ENCODE measurements at places on chromosomes 6 and 20.

GRCh38 chr6:71908162-71908765 is 21.9 kb downstream of the RIMS1 start:
- no peak for DNase-seq

DNA sequence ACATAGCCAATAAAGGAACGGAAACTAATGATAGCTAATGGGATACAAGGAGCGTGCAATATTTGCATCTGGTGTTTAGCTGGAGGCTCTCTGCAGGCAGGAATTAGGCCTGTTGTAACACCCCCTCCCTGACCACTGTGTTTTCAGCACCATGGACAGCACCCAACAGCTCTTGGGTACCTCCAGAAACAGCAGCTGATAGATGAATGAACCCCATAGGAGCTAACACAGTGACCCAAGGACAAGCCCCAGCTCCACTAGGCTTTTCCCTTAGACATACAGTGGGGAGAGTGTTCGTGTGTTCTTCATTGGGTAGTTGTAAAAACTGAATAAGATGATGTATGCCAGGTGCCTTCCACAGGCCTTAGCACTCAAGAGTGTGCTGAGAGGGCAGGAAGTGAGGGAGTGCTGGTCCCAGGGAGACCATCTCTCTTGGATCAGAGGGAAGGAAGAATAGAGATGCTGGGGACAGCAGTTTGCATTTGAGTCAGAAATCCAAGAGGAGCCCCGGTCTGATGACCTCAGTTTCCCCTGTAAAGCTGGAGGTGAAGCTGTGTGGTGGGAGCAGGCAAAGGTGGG is 161.3 kb downstream of the PHACTR3 start:
- no peak for DNase-seq

GRCh38 chr6:117674503-117674902 is 766 bp upstream of the NUS1 start:
- no peak for DNase-seq

DNA sequence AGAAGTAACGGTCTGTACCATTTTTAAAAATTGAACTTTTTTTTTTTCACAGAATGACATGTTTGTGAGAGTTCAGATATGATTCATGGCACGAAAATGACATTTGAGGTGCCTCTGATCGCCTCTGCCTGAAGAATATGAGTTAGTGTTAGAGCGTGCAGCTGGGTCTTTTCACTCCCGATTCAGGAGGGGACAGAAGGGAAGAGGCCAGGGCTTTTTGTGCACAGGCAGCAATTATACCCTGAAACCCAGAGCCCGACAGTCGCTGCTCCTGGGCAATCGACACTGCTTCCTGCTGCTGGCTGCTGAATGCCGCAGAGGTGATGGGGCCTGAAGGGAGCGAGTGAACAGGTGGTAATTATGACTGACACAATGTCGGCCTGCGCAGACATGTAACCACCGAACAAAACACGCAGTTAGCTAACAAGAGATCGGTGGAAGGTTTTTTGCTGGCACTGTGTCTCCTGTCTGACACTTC is 652.0 kb upstream of the NOX3 start:
- no peak for DNase-seq

DNA sequence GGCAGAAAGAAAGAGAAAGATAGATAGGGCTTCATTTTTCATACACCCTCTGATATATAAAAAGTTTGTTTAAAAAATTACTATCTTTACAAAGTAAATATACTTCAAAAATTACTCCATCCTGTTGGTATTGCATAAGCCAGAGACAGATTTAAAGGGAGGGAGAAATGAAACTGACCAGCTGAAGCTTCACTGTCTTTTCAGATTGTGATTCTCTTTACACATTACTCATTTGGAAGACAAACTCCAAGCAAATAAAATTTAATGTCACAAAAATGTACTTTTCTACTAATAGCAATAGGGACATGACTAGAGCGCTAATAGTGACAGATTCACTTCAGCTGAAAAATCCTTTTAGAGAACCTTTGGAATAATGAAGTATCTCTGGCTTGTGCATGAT is 38.6 kb upstream of the MARCKS start:
- DNase-seq: no peak

DNA sequence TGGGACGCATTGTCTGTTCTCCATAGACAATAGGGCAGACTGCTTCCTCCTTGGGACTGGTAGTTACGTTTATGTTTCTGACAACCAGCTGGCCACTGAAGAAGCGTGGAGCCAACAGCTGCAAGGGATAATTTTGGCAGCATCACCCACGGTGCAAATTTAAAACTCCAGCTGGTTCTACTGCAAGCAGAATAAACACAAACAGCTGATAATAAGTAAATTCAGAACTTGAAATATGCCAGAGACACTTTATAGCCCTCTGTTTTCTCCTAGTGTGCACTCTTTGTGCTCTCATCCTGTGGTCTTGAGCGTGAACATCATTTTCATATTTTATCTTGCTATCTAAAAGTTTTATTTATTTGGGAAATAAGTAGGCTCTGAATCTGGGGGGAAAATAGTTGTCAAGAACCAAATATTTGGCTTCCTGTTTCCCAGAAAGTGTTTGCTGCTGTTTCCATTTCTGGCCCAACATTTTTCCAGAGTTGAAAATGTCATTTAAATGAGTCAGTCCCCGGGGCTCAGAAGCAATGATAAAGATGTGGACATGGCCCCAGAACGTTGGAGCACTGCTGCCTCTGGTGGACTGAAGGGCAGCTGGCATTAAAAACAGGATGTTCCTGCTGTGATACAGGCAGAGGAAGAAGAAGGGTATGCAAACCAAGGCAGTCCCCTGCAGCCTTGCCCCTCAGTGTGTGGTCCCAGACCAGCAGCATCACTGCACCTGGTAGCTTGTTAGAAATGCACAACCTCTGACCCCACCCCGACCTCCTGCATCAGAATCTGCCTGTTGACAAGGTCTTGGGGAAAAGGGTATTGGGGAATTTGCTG is 12.5 kb upstream of the THBD start:
- DNase-seq: no peak

- no peak for DNase-seq
Measured at GRCh38 chr6:96812077-96812703, 25.1 kb downstream of the GPR63 start.

DNA sequence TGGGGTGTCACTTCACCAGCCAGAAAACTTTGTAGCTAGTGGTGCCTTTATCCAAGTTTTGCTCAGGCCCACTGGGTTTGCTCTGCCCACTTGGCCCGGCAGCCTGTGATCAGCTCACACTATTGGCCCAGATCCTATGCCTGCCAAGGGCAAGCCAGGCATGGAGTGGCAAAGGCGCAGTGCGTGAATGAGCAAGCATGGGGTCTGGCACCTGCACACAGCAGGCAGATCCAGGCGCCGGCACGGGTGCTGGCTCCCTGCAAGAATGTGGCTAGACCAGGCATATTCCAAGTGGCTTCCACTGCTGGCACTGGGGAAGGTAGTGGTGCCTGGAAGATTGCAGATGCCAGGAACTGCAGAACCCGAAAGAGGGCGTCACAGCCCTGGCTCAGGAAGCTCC is 346.9 kb downstream of the LMBRD1 start:
- DNase-seq: no peak

- DNase-seq: no peak
Measured at GRCh38 chr6:109961611-109962041, 16.5 kb upstream of the GPR6 start.

- DNase-seq: peak; percentile 7
Measured at GRCh38 chr6:30990422-30991086, 7.0 kb downstream of the MUC21 start.

DNA sequence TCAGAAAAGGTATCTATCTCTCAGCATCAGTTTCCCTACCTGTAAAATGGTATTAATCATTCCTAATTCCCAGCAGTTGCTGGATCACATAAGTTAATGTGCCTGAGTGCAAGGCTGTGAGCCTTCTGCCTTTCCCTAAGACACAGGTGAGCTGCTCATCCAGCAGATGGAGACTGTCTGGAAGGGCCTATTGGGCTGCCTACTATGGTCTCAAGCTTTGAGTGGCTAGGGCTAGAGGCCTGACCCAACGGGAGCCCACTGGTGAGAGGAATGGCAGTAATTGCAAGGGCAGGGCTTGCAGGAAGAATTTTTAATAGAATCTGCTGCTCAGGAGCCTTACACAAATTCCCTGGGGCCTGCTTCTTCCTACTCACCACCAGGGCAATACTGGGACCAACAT is 4.3 kb downstream of the KHDC1 start:
- DNase-seq: no peak

DNA sequence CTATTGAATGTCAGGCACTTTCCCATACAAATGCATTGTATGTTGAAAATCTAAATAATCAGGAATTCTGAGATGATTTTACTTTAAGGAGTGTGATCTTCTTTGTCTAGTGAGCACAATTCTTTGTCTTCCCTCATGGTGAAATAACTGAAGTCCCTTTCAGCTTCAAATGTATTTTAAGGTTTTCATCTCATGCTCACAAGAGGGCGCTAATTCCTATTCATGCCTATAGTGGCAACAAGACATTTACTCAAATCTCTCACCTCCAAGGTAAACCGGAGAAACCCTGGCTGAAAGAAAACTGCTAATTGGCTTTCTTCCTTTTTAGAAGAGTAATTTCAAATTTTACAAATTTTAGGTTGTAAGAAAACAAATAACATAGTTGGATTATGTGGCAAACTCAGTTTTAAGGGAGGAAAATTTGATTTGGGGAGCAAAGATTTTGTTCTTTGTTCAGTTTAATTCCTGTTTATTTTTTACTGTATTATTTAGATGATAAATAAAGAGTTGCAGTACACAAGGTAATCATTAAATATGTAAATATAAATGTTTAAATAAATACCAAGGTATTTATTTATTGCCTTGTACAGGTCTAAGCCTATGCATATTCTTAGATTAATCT is 69.1 kb downstream of the SLC35F1 start:
- DNase-seq: peak; percentile 34

DNA sequence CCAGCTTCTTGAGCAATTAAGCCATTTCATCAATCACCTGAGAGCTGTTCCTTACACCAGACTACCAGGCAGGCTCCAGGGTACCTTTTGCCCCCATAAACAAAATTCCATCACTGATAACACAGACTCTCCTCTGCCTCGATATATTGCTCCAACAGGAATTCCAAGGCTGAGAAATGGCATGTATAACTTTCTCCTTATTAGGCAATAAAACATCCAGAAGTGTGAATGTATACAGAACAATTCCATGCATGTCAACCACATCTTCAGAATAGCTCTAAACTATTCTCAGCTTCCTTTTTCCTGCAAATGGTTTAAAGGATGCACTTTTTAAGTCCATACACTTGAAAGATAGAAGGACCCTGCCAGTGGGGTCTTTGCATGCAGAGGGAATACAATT is 73.8 kb downstream of the EDN3 start:
- no peak for DNase-seq

GRCh38 chr6:124434421-124434820 is 527.8 kb upstream of the RNF217 start:
- no peak for DNase-seq

DNA sequence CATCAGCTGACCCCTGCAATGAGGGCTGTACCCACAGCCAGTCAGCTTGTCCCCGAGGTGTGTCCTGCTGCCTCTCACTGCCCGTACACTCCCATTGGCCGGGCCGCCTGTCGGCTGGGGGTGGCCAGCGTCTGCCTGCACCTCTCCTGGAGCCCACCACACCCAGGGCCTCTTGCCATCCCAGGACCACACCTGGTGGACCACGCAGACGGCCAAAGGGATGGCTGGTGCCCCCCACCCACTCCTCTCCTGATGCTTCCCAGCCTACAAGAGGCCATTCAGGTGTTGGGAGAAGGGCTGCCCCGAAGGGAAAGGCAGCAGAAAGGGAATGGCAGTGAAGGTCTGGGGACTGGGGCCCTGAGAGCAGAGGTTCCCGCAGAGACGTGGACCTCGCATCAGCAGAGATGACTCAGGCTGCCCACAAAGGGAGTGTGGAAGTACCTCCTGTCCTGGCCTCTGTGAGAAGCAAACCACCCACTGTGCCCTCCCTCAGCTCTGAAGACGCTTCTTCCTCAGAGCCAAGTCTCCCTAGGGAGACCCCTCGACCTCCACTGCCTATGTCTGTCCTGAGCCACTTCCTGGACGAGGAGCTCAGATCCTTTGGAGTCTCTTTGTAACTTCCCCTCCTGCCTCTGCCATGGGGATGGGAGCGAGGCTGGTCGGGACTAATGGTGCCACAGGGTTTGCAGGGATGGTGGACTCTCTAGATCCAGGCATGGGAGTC is 60.9 kb downstream of the PYGB start:
- DNase-seq: no peak

GRCh38 chr6:137112067-137112355 is 61.4 kb downstream of the IL22RA2 start:
- DNase-seq: no peak

DNA sequence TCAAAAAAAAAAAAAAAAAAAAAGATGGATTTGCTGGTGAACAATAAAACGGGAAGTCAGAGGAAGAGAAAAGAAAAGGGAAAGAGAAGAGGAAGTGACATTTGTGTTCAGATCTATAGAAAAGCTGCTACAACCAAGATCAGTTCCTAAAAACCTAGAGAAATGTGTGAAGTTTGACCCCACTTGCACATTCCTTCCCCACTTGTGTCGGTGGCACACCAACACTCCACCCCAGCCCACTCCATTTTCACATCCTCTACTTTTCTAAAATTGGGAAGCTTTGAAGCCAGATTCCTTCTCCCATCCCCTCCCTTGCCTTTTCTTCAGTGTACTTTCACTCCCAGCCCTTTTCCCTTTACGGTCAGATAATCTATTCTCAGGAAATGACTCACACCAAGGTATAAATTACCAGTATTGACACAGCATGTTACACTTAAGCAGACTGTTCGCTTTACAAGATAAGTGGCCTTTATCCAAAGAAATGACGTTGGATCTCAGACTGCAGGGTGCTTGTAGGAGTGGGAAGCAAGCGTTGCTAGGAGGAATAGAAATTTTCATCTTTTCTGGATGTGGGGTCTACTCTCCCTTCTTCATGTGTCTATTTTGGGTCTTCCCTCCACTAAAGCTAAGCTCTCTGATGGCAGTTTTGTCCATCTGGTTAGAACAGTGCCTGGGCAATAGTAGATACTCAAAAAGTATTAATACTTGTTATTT is 92.5 kb upstream of the ADGRF1 start:
- no peak for DNase-seq

DNA sequence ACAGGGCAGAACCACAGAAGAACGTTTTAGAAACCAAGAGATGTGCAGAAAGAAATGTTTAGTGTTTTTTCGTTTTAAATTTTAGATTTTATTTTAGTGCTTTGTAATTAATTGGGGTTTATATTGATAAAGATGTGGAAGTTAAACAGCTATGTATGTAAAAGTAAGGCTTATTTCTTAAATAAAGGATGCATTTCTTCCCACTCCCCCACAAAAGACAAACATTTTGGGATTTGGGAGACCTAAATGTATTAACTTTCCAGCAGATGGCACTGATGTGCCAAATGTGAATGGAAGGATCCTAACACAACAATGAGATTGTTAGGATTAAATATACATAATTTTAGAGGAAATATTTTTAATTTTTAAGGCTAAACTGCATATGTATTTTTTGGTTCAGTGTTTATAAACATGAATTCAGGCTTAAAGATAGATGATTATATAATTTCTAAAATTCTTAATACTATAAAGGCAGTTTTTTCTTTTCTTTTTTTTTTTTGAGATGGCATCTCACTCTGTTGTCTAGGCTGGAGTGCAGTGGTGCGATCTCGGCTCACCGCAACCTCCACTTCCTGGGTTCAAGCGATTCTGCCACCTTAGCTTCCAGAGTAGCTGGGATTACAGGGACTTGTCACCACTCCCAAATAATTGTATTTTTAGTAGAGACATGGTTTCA is 12.0 kb downstream of the PFDN4 start:
- DNase-seq: no peak

GRCh38 chr6:148521586-148521985 is 178.9 kb downstream of the SASH1 start:
- no peak for DNase-seq

- DNase-seq: no peak
Measured at GRCh38 chr6:88922775-88923548, 40.5 kb downstream of the RNGTT start.

Measured in CD4-positive, alpha-beta T cell treated with Interleukin-15 for 4 hours (primary cell).